ENCODE measurements at places on chromosomes 7 and 10.

GRCh38 chr10:36499693-36500092, 625.7 kb upstream of the ANKRD30A start:
- no peak for DNase-seq

DNA sequence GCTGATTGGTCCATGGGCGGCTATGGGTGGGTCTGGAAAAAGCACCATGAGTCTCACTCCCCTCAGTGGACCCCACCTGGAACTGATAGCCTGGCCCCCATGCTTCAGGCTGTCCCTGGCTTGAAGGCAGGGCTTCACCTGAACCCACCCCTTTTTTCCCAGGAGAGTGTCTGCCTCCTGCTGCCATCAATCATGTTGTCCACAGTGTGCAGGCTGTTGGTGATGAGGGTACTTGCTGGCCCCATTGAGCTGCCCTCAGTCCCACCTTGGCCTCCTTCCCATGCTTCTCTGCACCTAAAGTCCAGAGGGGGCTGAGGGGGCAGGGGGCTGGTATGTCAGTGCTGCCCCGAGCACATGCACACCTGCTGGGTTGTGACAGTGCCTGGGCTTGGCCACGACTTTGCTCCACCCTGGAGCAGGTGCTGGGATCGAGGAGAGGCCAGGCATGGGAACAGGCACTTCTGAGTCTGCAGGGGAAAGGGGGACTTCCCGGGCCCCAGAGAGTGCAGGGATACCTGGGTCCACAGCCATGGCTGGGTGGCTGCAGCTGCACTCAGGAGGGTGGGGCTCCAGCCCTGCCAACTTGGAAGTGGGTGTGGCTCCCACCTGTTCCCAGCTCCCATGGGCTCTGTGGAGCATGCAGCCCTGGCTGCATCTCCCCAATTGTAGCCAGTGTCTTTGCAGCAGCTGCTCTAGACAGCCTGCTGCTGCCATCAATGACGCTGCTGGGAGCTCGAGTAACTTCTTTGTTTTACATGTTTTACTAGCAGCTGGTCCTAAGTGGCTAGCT, 56.9 kb downstream of the ADK start:
- DNase-seq, result no peak

DNA sequence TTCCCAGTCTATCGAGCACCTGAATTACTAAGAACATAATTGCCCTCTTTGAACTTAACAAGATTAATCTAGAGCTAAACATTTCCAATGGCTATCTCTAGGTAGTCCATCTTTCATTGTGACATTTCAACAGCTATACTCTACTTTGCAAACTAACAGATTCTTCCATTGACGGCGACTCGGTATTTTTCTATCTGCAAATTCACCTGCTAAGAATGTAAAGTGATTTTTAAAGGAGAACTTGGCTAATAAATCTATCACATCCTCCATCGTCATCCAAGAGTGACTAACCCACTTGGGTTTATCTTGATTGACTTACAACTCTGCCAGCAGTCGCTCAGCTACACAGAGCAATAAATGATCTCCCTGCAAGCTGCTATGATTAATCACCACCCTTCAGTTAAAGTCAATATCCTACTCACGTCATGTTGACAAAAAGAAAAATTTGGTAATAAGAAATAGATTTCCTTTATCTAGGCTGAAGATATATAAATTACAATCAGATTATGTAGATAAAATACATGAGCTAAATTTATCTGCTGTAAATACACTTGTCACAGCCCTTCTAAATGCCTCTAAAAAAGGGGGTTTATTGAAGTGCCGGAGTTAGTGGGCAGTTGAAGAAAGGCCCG, 99.5 kb downstream of the SFMBT2 start:
- no peak for DNase-seq

GRCh38 chr7:102063690-102064180, 222.9 kb upstream of the SH2B2 start:
- DNase-seq, result no peak

GRCh38 chr7:142964502-142965246, 2.5 kb upstream of the KEL start:
- no peak for DNase-seq

- DNase-seq, result no peak
Measured at GRCh38 chr10:560314-560992, 129.0 kb downstream of the DIP2C start.

DNA sequence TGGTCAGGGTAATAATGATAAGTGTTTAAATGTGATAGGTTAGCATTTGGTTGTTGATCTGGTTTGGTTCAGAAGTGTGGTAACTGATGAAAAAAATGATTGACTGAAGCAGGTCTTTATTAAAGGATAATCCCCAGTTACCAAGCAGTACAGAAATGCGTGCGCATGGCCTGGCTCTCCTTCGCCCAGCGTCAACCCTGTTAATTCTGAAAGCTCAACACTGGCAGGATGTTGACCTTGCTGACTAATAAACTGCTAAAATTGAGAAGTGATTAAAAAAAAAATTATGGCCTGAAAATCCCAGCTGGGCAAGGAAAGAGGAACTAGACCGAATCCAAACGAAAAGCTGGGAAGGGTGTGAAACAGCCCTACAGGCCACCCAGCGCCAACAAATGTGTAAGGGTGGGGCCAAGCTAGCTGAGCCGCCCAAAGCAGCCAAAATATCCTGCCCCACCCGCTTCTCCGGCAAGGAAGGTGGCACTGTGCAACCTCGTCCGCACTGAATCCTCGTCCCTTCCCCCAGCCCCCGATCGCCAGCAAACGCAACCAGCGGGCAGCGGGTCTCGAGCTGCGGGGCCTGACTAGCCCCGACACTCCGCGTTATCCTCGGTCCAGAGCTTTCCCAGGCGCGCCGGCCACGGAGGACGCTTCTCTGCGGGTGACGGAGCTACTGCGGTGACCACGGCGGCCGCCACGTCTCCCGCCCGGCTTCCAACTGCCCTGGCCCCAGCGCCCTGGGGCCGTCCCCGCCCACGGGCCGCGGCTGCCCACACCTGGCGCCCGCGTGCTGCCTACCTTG, 561 bp downstream of the SHTN1 start:
- DNase-seq, result no peak
